ENCODE measurements at places on chromosomes 5 and 9.

GRCh38 chr9:29213417-29214153 is 1640.3 kb upstream of the C9orf72 start:
- DNase-seq, result no peak

DNA sequence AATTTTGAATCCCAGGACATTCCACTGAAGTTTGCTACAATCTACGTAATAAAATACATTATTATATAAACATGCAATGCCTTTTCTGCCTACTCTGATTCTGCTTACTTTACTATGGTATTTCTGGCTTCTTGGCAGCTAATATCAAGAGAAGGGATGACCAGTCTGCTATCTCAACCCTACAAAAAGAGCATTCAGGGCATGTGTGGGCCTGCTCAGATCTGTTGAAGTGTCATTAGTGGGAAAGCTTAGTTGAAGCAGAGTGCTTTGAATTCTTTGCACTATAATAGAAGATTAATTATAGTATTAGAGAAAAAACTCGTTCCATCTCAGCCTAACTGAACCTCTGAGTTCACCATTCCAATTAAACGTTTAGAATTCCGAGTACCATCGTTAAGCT is 339.5 kb upstream of the ISL1 start:
- no peak for DNase-seq

- DNase-seq, result no peak
Observed at GRCh38 chr5:130963798-130964197, 201.3 kb downstream of the HINT1 start.

DNA sequence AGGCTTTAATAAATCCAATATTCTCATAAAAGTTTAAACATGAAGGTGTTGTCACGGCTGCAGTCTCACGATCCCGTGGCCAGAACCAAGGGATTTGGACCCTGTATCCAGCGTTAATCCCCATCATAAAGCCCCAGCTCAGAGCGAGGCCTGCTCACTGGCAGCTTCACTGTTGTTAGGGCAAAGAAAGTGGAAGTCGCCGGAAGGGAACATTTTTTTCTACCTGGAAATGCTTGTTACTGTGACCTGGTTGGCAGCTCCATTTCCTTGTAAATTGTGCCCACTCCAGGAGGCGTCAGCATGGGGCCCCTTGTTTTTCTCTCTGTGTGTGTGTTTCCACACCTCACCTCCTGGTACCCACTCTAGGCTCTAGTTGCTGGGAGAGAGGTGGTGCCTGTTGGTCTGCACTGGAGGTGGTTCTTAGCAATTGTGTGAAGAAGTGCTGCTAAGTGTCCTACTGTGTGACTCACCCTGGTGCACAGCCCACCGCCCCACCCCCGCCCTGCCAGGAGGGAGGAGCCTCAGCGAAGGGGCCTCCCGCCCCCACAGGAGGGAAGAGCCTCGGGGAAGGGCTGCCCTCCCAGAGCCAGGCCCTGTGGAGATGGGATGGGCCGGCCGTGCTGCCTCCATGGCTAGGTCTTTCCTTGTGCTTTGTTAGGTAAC is 105.1 kb downstream of the EHMT1 start:
- no peak for DNase-seq

DNA sequence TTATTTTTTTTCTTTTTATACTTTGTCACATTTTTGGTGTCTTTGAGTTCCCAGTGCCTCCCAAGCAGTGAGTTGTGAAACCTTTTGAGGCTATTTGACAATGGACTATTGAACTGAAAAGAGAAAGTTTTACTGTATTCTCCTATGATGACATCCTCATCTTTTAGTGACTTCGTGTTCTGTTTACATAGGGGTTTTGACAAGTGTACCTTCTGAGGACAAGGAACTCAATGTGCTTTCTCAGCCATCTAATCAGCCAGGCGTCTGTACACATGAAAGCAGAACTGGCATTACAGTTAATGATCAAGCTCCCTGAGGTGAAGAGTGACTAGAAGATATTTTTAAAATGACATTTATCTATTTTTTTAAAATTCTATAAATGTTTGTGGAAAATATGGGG is 175.5 kb downstream of the ANXA1 start:
- no peak for DNase-seq

- DNase-seq, result no peak
Observed at GRCh38 chr5:55188656-55189540, 15.9 kb upstream of the CDC20B start.

All from common myeloid progenitor, CD34-positive (primary cell).